ENCODE measurements at places on chromosomes 5 and 9.

DNA sequence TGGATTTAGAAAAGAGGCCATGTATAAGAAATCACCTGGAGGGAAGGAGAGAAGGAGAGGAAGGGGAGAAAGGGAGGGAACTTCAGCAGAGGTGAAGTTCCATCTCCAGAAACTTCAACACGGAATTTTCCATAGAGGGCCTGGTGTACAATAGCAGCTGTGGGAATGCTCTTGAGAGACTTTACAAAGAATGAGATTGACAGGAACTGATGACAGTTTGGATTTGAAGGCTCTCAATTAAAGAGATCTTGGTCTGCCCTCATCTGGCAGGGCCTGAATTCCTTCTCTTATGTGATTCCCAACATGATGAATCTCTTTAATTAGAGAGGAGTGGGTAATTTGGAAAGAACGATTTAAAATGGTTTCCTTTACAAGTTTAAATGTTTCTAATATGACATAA is 143.5 kb downstream of the MLLT3 start:
- peak; percentile 1 for DNase-seq

- DNase-seq = no peak
Observed at GRCh38 chr5:159913048-159913447, 3.2 kb upstream of the ADRA1B start.

DNA sequence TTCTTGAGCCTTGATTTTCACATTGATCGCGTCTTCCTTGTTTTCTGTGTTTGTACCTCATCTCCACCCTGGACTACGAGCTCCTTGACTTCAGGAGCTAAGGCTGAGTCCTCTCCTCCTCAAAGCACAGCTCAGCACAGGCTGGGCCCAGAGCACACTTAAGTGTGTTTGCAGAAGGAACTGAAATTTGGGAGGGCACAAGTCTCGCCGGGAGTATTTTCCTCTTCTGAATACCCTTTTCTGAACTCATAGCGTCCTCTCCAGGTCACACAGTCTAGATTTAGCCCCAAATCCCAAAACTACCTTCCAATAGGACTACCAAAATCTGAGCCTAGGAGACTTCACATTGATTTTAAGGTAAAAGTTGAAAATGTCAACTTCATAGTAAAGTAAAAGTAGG is 41.6 kb downstream of the TSTD2 start:
- DNase-seq = no peak

GRCh38 chr5:140609126-140609525 is 23.8 kb downstream of the CD14 start:
- no peak for DNase-seq

DNA sequence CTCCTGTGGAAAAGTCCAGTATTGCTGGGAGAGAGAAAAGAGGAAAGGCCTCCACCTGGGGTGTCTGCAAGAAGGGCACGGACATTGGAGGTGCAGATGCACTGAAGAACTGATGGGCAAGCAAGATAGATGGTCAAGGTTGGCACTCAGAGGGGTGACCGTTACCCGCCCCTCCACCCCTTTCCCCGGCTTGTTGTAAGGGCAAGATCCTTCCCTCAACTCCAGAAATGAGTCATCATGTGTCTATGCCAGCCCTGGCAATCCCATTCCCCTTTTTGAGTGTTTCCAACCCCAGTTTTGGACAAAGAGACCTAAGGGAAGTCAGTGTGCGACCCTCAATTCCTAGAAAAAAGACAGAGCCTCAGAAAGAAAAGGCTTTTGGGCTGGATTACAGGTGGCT is 34.9 kb upstream of the ATP6V1G1 start:
- no peak for DNase-seq

DNA sequence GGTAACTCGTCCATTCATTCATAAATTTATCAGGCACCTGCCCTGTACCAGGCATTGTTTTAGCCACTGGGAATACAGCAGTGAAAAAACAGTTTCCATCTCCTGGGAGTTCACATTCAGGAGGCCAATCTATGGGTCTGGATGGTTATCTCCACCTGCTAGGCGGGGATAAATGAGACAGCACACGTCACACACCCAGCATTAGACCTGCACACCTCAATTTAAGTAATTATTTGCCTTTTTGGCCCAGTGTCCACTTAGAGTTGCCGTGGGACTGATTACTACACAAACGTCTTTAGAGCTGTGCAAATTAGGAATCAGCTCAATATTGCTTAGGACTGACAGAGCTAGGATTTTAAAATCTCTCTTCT is 46.1 kb downstream of the STK10 start:
- no peak for DNase-seq

GRCh38 chr9:116276651-116277121 is 123.1 kb downstream of the PAPPA start:
- DNase-seq = no peak

GRCh38 chr9:83362341-83362995 is 175.7 kb downstream of the FRMD3 start:
- DNase-seq = no peak

DNA sequence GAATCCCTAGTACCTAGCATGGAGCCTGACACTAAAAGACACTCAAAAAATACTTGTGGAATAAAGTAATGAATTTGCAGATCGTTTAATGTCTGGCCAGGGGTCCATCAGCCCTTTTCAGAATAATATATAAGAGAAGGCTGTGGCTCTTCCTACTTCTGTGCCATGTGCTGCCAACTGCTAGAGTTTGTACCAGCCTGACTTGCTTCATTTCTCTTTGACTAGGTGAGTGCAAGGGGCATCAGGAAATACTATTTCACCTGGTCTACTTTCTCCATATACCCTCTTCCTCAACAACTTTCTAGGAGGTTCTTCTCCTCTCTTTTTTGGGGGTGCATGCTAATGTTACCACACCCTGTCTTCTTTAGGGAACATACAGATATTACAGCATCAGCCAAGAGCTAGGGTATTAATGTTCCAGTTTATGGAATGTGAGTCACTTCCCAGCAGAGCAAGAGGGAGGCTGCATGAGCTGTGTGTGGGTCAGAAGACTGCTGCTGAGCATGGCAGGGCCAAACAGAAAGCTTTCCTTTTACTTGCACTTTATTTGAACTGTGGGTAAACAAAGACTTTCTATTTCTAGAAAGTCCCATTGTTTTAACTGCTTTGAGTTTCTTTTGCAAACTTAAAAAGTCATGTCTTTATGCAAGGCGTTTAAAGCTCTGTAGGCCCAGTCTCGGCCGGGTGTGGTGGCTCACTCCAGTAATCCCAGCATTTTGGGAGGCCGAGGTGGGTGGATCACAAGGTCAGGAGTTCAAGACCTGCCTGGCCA is 158.9 kb downstream of the ADAMTSL1 start:
- DNase-seq = no peak

- no peak for DNase-seq
Observed at GRCh38 chr9:2655411-2655901, 33.9 kb downstream of the VLDLR start.

- no peak for DNase-seq
Observed at GRCh38 chr5:179755022-179755421, 22.4 kb downstream of the MAML1 start.

GRCh38 chr9:131799177-131799823 is 59.4 kb upstream of the RAPGEF1 start:
- peak; percentile 11 for DNase-seq

GRCh38 chr9:36659500-36659899 is 86.8 kb downstream of the MELK start:
- no peak for DNase-seq

DNA sequence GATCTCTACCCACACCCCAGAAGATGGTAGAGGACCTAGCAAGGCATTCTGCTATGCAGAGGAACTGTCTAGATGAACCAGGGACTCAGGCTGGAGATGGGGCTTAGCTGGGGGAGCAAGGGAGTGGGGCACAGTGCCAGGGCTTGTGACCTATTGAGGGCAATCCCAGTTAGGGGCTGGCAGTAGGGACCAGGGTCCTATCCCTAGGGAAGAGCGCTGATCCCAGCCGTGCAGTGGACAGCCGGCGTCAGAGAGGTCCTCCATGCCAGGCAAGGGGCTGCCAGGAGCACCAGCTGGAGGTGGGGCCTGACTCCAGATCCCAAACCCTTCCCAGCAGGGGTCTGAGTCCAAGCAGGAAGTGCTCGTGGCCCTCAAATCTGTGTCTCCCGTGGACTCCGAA is 52.7 kb upstream of the NEURL1B start:
- DNase-seq = no peak

DNA sequence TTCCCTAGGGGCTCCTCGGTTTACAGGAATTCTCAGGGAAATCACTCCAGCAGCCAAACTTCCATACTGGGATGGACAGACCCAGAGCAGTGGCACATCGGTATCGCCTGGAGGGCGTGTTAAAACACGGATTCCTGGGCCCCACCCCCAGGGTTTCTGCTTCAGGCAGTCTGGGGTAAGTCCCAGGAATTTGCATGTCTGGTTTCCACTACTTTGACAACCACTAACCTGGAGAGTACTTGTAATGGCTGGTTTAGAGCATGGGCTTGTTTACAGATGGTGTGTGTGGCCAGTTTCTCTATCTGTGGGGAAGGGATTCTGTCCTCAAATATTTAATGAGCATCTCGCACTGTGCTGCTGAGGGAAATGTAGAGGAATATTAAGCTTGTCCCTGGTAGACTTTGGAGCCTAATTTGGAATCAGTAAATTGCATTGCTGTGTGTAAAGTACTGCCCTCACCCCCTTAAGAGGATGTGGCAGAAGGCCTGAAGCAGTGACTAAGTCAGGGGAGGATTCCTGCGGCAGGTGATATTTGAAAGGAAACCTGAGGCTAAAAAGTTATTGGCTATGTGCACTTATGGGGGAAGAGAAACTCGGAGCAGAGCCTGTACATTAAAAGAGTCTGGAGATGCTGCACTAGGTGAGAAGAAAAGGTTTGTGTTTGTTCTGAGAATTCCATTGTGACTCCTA is 18.6 kb upstream of the TJP2 start:
- DNase-seq = no peak

- DNase-seq = no peak
Observed at GRCh38 chr5:104915226-104915625, 1352.6 kb upstream of the NUDT12 start.

- DNase-seq = no peak
Observed at GRCh38 chr9:69494208-69494607, 169.2 kb downstream of the ENTREP1 start.

- DNase-seq = no peak
Observed at GRCh38 chr5:120037451-120037850, 408.1 kb downstream of the FAM170A start.

DNA sequence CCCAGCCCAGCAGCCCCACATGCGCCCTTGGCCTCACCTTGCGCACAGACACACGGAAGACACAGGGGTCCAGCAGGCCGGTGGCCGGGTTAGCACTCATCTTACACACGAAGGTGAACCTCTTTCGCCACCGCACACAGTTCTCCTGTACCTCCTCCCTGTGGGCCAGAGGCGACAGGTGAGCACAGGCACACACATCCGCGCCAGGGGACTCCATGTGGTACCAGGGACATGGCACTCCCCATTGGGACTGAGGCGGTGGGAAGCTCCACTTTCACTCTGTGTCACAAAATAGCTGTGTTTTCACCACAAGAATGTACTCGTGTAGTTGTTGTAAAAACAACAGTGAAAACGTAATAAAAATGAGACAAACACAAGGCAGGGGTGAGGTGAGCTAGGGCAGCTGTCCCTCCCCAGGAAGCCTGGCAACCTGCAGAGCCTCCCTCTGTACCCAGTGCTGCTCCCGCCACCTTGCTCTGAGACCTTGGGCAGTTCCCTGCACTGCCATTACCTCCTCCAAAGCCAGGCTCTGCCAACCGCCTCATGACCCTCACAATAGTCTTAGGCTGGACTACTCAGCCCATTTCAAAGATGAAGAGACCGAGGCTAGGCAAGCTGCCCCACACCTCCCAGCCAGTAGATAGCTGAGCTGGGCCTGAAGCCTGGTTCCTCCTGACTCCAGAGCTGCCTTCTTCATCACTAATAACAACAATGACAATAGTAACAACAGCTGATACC is 16.3 kb upstream of the DPM2 start:
- no peak for DNase-seq

GRCh38 chr5:50744776-50745175 is 78.3 kb downstream of the PARP8 start:
- DNase-seq = no peak

GRCh38 chr9:92293075-92293354 is 482 bp downstream of the IARS1 start:
- no peak for DNase-seq

DNA sequence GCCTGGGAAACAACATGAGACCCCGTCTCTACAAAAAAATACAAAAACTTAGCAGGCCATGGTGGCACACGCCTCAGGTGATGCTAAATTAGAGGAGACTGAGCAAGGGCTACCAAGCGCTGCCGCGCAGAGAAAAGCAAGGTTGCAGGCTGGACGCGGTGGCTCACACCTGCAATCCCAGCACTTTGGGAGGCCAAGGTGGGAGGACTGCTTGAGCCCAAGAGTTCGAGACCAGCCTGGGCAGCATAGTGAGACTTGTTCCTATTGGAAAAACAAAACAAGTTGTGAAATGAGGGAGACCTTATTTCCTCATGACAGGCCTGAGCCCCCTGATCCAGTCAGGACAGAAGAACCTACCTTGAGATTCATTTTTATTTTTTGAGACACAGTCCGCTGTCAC is 11.5 kb downstream of the RNF44 start:
- no peak for DNase-seq

DNA sequence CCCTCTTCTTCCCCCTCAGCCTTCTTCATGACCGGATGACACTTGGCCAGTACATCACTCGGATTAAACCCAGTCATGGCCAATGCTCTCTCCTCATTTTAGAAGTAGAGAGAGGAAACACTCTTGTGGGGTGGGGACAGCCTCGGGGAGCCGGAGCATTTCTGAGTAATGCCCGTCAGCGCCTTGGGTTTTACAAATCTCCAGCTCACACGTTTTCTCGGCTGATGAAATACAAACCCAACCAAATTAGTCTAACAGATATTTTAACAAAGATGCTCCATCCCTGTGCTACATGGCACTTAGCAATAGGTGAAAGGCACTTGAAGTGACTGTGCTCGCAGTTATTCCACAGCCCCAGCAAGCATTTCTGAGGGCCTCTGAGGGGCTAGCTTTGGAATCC is 51.7 kb downstream of the ZNF366 start:
- DNase-seq = no peak

DNA sequence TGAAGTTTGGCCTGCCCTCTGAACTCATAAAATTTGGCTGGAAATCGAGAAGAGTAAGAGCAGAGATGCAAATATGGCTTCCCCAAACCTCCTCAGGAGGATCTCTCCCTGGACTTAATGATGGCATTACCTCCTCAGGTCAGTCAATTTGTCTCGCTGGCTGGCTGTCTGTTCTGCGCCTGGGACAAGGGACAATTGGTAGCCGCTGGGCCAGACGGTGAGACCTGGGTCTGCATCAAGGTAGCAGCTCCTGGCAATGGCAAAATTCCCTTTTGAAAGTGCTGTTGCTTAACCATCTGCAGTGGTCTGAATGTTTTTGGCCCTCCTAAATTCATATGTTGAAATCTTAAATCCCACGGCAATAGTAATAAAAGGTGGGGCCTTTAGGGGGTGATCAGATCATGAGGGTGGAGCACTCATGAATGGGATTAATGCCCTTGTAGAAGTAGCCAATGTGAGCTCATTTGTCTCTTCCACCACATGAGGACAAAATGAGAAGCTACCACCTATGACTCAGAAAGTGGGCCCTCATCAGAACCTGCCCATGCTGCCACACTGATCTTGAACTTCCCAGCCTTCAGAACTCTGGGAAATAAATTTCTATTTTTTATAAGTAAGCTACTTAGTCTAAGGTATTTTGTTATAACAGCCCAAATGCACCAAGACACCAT is 439.3 kb upstream of the KLF4 start:
- no peak for DNase-seq
